ENCODE measurements at places on chromosomes 12 and 14.

DNA sequence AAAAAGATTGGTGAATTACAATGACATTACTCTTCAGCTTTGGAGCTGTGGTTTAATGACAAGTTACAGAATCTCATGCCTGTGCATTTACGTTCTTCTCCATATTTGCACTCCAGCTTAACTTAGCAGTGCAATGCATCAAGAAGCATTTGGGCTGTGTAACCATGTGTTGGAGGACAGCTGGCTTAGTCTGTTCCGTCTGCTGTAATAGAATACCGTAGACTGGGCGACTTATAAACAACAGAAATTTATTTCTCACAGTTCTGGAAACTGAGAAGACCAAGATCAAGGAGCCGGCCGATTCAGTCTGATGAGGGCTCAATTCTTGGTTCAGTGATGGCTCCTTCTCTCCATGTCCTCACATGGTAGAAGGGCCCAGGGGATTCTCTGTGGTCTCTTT, 943.5 kb downstream of the BCL11B start:
- DNase-seq, result no peak

DNA sequence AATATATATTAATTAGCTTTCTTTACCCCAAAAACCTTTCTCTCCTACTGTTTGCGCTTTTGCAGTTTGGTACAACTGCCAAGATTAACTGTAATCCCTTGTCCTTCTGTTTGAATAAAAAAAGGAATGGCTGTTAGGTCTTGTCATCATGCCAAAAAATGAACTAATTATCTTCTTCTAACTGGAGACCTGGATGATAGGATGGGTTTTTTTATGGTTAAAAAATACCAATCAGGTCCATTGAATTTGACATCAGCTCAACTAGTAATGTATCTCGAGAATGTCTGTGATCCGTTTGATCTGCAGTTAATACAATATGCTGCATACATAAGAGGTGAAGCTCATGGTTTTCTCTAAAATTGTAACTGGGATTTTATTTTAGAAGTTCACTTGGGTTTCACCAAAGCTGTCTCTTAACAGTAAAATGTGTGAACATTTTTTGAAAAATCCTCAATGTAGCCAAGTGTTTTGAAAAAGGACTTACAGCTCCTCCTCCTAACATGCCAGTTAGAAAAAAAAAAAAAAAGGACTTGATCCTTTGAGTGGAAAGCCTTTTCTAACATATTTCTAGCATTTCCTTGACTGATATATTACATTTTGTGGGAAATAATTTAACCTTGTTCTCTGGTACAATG, 96.8 kb downstream of the SRGAP1 start:
- no peak for DNase-seq

DNA sequence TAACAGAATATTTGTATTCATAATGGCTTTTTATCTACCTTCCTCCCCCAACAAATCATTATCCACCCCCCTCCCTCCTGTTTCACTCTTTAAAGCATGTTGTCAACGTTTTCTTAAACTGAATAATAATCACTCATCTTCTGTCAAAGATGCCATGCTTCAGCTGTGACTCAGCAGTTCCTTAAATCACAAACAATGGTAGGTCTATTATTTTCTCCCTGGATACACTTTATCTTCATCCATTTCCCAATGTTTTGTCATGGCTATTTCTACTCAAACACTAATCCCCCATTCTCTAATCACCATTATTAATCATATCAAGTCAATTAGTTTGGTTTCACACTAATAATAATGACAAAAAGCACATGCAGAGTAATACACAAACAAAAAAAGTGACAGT, 6.5 kb downstream of the CLEC12B start:
- no peak for DNase-seq

DNA sequence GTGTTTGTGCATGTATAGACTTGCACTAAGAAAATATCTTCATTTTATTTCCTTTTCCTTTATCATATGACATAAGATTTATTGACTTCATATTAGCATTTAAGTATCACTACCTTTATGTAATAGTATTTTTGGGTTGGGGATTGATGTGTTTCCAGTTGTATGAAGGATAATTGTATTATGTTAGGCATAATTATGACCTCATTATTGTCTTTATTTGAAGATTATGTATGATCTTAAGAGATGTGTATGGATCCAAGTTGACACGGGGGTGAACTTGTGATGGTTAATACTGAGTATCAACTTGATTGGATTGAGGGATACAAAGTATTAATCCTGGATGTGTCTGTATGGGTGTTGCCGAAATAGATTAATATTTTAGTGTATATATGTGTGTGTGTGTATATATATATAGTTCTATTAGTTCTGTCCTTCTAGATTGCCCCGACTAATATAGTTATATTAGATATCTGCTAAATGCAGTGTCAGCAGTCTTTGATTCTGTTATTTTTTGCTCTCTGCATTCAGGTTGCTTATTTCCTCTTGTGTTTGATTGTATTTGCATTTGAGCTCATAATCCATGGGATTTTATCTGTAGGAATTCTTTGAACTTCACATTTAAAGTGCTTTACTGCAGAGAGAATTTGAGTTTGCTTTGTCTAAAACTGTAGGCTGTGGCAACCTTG, 211.0 kb downstream of the TMEM117 start:
- no peak for DNase-seq

DNA sequence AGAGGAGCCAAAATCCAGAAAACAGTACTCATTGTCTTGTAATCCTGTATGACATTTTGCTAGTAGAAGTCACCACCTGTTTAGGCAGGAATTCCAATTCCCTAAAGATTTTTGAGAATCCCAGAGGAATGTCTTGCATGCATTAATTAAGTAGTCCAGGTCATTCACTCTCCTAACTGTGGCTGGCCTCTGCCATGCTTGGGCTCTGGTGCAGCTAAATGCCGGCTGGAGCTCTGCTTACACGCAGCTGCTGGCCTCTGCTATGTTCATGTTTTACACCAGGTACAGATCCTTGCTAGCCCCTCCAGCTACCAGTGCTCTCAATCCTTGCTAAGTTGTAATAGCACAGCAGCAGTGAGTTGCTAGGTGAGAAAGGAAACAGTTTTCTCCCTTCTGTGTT, 16.3 kb upstream of the HIF1A start:
- DNase-seq, result no peak

- DNase-seq, result no peak
Observed at GRCh38 chr12:14400599-14400998, 35.1 kb downstream of the ATF7IP start.

- no peak for DNase-seq
Observed at GRCh38 chr12:124687917-124688316, 120.5 kb upstream of the NCOR2 start.

All from HS-5 (cell line).